Kidney (tissue), 22 donors: ENCODE measurements at places on chromosomes 3 and 15. TPM values are rescaled to one million over a fixed set of nuclear protein-coding genes. Genes with fewer than 3 reads are reported as not detected.

GRCh38 chr3:149197669-149198068, 24.0 kb downstream of the CP start:
- no peak overlapping the region for H3K4me3 ChIP-seq
- H3K4me1 ChIP-seq = no peaks in the 10 kb centered on the region
- H3K27ac ChIP-seq = no peak overlapping the region

DNA sequence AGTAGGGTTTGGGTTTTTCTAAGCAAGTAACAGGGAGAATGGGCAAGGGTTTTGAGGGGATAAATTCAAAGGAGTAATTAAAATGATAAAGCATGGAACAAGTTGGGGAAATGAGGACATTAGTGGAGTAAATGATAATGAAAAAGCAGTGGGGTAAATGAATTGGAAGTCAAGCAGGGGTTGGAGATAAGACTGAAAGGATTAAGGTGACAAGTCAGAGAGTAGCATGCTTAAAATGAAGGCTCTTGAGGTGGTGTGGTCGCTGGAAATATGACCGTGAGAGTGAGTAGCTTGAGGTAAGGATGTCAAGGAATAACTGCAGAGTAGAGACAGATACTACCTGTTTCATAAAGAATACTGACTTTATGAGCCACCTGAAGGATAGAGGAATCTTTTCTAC, 408.5 kb downstream of the TBC1D5 start:
- H3K36me3 ChIP-seq = no peaks in the 10 kb centered on the region
- no peaks in the 10 kb centered on the region for H3K27me3 ChIP-seq
- no peak for DNase-seq

GRCh38 chr15:71891026-71891425, 80.7 kb downstream of the NR2E3 start:
- no peak for DNase-seq
- H3K4me1 ChIP-seq = no peaks in the 10 kb centered on the region
- H3K4me3 ChIP-seq = no peak overlapping the region
- no peak overlapping the region for H3K27ac ChIP-seq

SLC6A20 gene
- total RNA-seq = 35.2 TPM

AGBL1 gene
- not detected for total RNA-seq

OSBPL10 gene
- 89.3 TPM for total RNA-seq
